Nephron progenitor cell (in vitro differentiated cells): ENCODE measurements at places on chromosomes 5 and 9.

GRCh38 chr5:107633171-107633901, 37.4 kb downstream of the EFNA5 start:
- no peak for DNase-seq

DNA sequence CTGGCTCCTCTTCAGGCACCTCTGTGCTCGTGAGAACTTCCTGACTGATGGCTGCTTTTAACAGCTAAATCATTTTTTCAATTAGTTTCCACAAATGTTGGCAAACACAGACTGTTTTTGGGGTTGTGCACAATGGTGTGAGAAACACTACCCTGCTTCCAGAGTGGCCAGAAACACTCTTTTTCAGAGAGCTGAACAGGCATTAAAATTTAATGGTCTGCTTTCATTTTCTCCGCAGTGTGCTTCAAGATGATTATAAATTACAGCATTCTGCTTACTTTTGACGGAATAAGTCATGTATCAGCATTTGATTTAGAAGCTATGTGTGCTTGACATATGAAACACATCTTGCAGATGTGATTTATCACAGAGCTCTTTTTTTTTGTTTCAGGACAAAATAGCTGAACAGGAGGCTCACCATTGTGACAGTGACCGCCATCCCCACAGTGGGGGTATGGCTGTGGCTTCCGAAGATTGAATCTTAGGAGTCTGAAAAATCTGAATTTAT, 454.5 kb upstream of the ZNF608 start:
- DNase-seq: no peak

- peak; percentile 26 for DNase-seq
Measured at GRCh38 chr9:23830929-23831730, 5.1 kb upstream of the ELAVL2 start.

GRCh38 chr5:135393691-135394090, 5.3 kb downstream of the MACROH2A1 start:
- no peak for DNase-seq

GRCh38 chr5:141017943-141018342, 33.2 kb upstream of the PCDHB1 start:
- DNase-seq: no peak
